ENCODE measurements at places on chromosomes 3 and 15.

- DNase-seq, result no peak
Observed at GRCh38 chr3:125257536-125257935, 45.0 kb upstream of the SLC12A8 start.

- no peak for DNase-seq
Observed at GRCh38 chr3:59968513-59969045, 918.8 kb upstream of the CFAP20DC start.

DNA sequence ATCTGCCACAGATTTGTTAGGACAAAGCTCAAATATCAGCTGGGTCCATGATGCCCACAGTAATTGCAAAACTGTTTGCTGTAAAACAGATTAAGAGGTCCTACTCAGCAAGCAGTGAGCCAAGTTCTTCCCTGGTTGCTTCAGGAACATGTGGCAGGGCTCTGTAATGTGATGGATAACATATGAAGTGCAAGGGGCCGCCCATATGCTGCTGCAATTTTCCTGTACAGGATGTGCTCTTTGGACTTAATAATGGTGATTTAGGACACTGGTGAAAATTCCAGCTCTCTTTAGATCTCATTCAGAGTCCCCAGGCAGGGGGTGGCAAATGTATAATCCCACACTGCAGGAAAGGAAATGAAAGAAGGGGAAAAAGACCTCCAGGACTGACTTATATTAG is 289.4 kb downstream of the LSAMP start:
- DNase-seq, result no peak

GRCh38 chr15:31313223-31313622 is 13.4 kb upstream of the KLF13 start:
- no peak for DNase-seq

DNA sequence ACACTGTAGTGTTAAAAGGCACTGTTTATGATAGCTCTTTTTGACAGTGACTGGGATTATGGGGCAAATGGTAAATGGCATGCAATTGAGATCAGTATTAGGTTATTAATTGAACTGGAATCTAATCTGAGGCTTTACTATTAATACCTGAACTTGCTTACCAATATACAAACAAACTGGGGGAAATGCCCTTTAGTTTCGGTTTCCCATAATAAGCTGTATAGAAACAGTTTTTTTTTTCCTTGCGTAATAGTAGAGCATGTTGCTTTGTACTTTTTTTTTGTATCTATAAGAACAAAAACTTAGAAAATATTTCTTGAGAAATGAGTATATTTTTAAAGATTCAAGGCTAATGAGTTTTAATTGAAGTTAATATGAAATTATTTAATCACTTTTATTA is 95.0 kb downstream of the FNDC3B start:
- no peak for DNase-seq

- no peak for DNase-seq
Observed at GRCh38 chr3:157240408-157240807, 80.5 kb upstream of the CCNL1 start.
